ENCODE measurements at places on chromosomes 1 and 21.

DNA sequence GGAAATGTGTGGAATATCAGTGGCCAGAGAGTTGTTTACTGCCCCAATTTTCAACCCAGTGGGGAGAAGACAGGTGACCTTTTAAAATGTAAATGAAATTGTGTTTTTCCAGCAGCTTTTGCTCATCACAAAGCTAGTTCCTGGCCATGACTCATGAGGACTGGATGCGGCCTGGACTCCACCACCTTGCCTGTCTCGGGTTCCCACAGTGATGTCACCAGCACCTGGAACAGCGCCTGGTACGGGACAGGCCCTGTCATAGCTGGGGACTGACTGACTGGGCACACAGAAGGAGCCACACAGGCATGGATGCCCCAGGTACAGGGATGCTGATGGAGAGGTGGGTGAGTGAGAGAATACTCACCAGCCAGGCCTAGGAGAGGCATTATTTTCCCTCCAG lies 277.1 kb downstream of the AJAP1 start:
- no peak for DNase-seq

DNA sequence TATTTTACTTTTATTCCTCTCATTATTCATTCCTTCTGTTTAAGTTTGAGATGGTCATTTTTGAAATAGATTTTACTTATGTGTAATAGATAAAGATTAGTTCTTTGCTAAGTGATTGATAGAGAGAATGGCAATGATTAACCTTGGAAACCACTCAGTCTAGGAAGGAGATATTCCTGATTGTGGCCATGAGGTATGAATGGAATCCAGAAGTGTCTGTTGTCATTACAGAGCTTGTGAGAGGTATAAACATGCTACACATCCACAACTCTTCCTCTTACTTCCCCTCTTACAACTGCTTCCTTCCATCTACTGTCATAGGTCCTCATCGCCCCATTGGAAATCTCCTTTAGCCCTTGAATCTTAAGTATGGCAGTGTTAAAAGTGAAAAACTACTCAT lies 988.8 kb upstream of the B3GALT2 start:
- no peak for DNase-seq

DNA sequence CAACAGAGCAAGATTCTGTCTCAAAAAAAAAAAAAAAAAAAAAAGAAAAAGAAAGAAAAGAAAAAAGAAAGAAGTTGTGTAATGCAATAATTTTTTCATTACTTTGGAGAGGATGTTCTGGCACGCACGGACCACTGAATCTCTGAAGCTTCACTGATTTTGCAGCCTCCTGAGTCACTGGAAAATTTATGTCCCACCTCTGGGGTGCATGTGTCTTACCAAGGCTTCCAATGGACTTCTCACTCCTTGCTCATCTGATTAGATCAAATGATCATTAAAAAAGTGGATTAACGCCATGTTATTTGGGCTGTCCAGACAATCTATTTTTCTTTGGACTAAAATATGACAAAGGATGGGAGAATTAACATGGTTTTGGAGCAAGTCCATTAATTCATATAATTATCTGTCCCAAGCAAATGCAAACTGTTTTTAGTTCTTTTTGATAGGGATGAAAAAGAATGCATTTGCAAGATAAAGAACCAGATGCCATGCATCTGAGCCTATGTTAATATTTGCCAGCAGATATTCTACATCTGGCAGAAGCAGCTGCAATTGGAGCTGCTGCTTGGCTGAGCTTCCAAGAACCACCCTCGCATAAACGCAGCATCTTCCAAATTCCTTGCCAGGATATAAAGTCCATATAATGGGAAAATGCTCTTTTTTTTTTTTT lies 10.1 kb upstream of the MAP1LC3C start:
- DNase-seq = no peak

GRCh38 chr21:31335957-31336738 lies 7.9 kb downstream of the TIAM1 start:
- DNase-seq = no peak

GRCh38 chr1:65196926-65197325 lies 48.9 kb downstream of the AK4 start:
- DNase-seq = no peak

Measured in activated effector memory CD4-positive, alpha-beta T cell treated with anti-CD3 and anti-CD28 coated beads, Interleukin-2, amount 50 U/mL, for 16 hours (primary cell).